ENCODE measurements at places on chromosomes 5 and 9. TPM values are rescaled to one million over a fixed set of nuclear protein-coding genes. Genes with fewer than 3 reads are reported as not detected.

DNA sequence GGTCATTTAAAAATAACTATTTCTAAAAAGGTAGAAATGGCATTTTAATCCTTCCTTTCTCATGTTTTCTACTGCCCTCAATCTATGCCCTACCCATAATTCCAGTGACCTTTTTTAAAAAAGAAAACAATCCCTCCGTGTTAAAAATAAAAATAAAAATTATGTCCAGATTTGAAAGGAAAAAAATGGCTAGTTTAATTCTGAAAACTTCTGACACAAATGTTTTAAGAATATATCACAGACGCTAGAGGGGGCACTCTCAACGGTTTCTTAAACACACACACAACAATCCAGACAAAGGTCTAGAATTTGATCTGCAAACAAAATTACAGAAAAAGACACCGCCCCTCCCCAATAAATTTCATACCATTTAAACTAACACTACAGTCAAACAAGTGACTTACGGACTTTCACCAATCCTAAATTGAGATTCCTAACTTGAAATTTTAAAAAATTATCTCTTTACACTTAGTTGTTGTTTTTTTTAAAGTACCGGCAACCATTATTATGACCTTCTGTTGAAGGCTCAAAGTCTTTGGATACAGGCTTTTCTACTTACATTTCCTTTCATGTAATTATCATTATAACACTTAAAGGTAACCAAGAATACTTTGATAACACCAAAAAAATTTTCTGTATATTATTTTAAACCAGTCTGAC lies 38.2 kb downstream of the CLINT1 start:
- no peak for DNase-seq

SLC9A3 gene
- 1.4 TPM for total RNA-seq

ZDHHC11 gene
- total RNA-seq = 7.2 TPM

GLDC gene
- total RNA-seq = 10.0 TPM

- DNase-seq = no peak
These were observed 982.2 kb downstream of the TLE1 start for GRCh38 chr9:80707120-80707519.

Data from occipital lobe (tissue), 3 donors.